ENCODE measurements at places on chromosomes 2 and 18.

DNA sequence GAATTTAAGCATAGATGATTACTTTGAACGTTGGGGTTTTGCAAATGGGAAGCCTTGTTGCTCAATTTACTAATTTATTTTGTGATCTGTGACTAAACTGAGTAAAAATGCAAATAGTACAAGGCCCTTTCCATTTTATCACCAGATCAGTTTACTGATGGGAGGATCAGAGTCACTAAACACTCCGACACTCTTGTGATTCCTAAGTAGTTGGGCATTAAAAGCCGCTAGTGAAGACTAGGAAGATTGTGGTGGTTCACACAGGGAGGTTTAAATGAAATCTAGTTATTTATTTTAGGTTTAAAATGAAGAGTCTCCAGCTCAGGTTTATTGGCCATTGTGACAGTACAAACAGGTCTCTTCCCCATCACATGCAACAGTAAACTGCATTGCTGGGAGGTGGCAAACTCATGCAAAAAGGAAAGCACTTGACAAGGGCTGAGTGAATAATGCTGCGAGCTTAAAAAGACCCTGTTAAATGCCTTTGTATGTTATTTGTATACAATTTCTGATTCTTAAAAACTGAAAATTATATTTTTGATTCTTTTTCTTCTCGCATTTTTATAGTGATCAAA lies 394.8 kb upstream of the FANCL start:
- no peak for DNase-seq

DNA sequence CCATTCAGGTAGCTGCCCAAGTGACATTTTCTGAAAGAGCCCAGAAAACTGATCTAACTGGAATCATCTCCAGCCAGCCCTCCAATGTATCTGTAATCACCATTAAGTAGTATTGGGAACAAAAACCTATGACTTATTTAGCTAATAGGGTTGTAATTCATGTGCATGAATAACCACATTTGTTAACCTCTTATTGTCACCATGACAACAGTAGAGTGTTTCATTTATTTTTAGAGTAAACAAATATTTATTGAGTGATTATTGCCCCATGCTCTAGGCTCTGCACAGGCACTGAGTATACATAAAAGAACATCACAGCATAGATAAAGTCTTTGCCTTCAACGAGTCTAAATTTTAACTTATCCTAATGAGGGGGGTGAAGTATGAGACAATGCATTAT lies 265.4 kb upstream of the UBE2E3 start:
- DNase-seq: no peak

DNA sequence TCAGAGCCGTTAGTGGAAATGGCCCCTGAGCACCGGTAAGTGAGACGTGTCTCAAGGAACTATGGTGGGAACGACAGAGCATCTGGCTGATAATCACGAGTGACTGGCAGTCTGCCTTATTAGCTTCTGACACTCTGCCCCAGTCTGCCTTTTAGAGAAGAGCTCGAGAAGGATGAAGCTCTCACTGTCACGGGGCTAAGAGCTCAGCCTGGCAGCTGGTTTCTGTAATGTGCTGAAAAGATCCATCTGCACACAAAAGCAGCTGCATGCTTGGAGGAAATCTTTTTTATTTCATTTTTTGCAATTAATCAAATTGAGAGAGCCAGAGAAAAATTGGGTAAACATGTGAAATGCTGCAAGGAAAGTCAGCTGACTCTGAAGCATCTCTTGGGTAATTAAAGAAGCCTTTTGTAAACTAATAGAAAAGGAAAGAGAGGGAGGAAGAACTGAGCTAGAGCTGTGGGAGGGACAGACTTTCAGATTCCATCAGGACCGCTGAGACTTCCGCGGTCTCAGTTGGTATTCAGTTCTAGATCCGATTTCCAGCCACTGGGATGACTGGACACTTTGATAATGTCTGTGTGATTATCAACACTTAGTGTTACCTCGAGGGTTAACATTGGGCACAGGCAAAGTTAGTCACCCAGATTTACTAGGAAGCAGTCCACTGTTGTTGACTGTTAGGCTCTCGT lies 24.4 kb downstream of the MBP start:
- peak; percentile 69 for DNase-seq

- no peak for DNase-seq
Observed at GRCh38 chr18:23627321-23627720, 35.4 kb downstream of the ANKRD29 start.

DNA sequence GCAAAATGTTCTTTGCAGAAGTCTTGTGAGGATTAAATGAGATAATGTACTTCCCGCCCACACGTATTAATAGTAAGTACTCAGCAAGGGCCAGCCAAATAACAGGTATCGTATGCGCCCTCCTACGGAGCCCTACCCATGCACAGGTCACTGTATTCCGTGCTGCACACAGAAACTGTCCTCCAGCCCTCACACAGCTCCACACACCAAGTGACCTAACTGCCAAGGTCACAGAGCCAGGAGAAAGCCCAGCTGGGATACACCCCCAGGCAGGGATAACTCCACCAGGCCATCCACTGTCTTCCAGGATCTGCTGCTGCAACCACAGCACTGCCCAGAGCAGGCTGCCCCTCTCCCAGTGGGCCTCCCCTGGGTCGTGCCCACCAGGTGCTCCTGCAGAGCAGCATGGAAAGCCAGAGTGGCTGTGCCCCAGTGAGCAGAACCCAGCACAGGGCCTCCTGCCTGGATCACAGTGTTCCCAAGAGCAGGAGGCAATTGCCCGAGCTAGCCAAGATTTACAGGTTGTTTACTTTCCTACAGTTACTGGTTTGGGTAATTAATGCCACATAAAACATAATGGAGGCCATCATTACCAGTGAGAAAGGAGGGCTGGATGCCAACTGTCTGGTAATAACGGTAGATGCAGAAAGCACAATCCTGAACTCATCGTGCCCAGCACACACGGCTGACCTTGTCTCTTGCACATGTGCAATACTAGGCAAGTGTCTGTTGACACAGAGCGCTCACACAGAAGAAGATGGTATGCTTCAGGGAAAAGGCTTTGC lies 24.4 kb downstream of the TFCP2L1 start:
- no peak for DNase-seq

DNA sequence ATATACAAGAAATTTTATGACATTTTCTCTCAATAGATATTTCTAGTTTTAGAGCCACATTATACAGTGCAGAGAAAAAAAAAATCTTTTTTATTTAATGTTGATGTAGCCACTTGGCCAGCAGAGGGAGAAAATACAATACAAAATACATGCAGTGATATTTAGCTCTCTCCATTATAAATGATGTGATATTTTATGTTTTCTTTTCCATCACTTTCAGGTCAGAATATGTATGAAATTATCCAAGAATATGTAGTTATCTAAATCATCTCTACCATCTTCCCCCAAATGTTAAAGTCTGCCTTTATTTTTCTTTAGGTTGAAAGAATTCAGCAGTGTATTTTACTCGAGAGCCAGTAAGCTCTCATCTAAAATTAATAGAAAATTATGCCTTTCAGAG lies 533.6 kb upstream of the FSHR start:
- DNase-seq: no peak

DNA sequence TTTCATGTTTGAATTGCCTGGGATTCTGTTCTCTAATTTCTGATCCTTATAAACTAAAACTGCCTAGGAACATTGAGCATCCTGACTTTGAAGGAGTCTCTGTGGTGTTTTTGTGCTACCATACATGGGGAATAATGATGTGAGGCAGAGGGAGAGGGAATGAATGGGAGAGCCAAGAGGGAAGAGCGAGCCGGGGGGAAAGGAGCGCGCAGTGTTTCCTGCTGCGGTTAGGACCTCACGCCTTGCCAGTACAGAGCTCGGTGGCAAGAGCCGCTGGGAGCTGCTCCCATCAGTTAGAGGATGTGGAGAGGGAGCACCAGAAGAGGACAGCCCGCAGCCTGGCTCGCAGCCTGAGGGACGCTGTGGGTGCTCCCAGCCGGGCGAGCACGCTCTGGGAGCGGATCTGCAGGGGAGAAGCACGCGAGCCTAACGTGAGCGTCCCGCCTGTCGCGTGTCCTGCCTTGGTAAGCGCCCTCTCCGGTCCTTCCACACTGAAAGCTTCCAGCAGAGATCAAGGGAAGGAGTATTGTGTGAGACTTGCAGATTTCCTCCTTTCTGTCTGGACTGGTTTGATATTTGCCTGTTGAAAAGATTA lies 114.7 kb downstream of the FAM210A start:
- peak; percentile 78 for DNase-seq

DNA sequence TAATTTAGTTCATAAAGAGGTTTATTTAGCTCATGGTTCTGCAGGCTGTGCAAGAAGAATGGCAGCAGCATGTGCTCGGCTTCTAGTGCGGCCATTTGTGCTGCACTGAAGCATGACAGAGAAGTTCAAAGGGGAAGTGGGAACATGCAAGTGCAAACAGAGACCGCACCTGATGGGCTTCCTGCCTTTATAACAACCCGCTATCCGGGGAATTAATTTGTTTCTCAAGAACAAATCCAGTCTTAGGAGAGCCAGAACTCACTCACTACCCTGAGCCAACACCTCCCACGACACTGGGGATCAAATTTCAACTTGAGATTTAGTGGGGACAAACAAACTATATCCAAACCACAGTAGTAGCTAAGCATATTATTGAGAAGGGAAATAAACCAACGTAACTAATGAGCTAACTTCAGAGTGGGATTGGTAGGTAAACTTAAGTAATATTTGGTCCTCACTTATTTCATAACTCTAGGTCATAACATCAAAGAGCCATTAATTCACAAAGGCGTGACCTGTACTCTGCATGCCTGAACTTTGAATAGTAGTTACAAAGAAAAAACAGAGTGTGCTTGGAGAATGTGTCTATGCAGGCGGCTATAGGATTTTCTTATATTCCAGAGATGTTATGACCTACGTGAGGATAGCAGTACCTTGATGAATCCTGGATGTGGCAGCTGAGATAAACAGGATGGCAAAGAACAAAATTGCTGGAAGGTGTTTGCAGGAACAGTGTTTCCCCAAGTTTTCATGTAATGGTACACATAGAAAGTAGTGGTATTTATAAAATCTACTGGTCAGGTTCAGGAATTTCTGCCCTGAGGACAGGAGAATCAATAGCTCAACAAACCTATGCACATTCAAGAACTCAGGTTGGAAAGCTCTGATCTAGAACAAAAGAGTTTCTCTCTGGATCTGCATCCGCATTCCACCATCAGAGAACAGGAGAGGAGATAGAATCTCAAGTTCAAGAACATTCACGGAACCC lies 845.9 kb upstream of the ID2 start:
- DNase-seq: no peak

- DNase-seq: no peak
Observed at GRCh38 chr2:173762864-173763263, 202.3 kb downstream of the SP3 start.

GRCh38 chr2:54479424-54479823 lies 23.3 kb downstream of the SPTBN1 start:
- DNase-seq: no peak

GRCh38 chr18:1585881-1586488 lies 681.3 kb downstream of the ADCYAP1 start:
- no peak for DNase-seq

DNA sequence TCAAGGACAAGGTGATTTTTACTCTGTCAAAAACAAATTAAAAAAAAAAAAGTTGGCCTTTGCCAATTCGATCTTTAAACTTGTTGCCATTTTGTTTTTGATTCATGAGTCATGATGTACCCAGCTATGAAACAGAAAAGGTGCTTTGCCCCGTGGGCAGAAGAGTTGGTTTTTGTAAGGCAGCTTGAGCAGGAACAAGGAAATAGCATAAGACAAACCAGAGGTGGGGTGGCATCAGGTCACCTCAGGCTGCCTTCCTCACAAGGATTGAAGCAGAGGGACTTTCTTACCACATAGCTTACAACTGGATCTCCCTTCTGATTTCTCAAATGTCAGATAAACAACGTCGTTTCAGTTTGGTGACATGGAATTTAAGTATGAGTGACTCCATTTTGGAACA lies 123.8 kb downstream of the ARL4C start:
- DNase-seq: no peak

DNA sequence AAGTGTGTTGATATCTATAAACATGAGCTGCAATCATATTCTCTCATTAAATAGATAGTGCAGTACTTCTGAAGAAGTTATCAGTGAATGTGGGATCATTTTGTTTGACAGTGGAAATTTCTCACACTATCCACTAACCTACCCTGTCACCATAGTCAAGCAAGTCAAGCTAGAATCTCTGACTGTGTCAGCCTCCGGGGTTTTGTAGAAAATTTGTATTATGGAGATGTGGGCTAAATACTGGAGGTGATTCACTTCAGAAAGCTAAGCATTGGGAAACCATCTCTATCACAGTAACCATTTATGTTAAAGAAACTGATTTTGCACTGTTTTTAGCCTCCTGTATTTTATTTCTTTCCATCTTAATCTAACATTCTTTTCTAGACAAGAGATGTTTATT lies 126.6 kb upstream of the CREB1 start:
- no peak for DNase-seq

DNA sequence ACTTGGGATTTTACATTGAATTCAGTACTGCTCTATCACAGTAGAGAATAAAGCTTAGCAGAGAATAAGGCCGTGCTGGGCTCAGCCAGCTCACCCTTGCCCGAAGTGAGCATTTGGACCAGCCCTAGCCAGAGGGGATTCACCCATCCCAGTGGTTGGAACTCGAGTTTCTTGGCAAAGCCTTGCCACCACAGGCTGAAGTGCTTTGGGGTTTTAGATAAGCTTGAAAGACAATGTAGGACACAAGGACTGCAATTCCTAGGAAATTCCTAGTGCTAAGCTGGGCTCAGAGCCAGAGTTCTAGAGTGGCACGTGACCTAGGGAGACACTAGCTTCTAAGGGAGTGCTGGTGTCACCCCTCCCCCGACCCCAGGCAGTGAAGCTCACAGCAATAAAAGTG lies 28.0 kb downstream of the SERPINB11 start:
- no peak for DNase-seq

DNA sequence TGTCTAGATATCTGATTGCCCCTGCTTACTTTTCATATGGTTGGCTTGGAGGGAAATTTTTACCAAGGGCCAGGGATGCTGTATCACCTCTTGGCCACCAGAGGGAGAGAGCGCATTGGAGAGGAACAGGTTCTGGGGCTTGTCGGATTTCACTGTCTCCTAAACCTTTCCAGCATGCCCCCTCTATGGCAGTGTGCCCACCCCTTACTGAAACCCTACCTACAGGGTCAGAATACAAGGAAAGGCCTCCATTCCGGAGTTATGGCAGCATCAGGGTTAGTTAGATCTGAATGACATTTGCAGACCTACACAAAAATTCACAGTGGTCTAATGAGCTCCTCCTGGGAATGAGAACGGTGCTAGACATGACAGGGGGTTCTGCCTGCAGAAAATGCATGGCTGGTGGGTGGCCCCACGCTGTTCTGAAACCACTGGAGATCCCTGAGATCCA lies 5.8 kb downstream of the SLC14A2 start:
- peak; percentile 62 for DNase-seq

- DNase-seq: no peak
Observed at GRCh38 chr2:101113441-101114267, 37.5 kb downstream of the TBC1D8 start.

GRCh38 chr2:162928356-162928755 lies 89.8 kb upstream of the KCNH7 start:
- DNase-seq: no peak

- no peak for DNase-seq
Observed at GRCh38 chr2:72917877-72918553, 696 bp downstream of the EMX1 start.

DNA sequence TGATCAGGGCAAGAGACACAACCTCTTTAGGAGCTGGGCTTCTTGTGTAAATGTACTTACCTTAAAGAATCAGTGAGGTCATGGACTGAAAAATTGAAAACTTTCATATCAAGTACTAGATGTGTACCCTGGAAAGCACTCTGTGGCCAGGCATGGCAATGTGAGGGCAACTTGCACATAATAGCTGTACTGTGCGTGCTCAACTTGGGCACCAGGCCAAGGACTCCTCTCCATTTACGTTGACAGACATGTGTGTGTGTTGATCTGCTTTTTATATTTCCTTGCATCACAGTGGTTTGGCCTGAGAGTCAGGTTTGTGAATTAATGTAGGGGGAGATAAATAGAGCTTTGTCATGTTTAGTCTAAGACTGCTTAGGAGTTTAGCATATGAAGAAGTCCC lies 669.5 kb upstream of the REG3G start:
- DNase-seq: no peak
